ENCODE measurements at places on chromosomes 12 and 14.
A peak's percentile ranks its signal among the peaks of the same experiment; 100 is the strongest.

DNA sequence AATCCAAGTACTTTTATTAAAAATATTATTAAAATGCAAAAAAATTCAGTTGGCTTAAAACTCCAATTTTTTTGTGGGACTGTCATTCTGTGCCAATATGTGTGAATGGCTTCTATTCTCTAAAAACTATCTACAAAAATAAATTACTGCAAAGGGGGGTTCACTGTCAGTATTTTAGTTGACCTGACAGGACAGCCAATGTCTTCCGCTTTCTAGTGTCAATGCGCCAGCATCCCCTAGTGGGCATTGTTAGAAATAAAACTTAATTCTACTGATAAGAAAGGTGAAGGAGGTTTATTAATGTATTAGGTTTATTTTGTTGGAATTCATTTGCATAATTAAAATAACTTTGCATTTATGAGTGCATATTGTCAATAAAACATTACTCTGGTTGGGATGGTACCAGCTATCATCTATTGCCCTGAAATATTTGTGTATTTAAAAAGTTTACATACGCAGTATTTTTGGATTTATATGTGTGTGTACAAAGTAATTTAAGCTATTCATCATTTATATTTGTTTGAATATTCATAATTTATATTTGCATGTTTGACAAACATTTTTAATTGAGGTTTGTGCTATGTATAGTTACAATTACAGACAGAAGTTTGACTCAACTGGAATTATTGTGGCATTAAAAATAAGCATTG lies 527.2 kb downstream of the FLRT2 start:
- DNase-seq = peak; percentile 26

DNA sequence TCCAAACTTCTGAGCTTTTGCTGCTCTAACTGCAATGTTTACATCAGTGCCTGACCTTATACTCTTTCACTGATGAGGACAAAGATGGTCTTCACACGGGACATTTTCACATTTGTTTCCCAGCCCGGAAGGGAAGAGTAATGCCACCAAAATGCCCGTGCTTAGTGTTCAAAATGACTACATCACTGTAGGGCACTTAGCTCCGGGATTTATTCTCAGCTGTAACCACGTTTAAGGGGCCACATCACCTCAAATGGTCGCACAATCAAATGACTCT lies 2.9 kb downstream of the GSG1 start:
- DNase-seq = no peak

GRCh38 chr14:58697266-58697929 lies 59.6 kb downstream of the DACT1 start:
- no peak for DNase-seq

GRCh38 chr12:123532019-123532418 lies 1.5 kb downstream of the RILPL1 start:
- DNase-seq = peak; percentile 25

DNA sequence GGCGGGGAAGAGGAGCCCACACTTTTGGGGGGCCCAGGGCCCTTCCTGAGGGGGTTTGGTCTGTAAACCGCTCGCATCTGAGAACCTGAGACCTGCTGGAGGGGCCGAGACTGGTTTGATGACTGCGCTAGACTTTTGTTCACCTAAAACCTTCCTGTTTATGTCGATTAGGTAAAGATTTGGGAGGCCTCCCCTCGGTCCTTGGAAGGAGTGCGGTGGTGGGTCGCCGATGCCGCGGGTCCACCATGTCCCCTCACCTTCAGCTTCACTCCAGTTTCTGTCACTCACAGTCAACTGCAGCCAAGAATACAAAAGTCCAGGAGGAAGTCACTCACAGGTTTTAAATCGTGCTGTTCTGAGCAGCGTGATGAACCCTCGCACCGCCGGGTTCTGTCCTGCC lies 10.5 kb upstream of the GALNT9 start:
- no peak for DNase-seq

- no peak for DNase-seq
Measured at GRCh38 chr14:92439537-92440344, 73.8 kb upstream of the RIN3 start.

- DNase-seq = no peak
Measured at GRCh38 chr12:3122841-3123678, 45.9 kb downstream of the TSPAN9 start.

- DNase-seq = no peak
Measured at GRCh38 chr12:89140602-89141238, 211.6 kb downstream of the DUSP6 start.

DNA sequence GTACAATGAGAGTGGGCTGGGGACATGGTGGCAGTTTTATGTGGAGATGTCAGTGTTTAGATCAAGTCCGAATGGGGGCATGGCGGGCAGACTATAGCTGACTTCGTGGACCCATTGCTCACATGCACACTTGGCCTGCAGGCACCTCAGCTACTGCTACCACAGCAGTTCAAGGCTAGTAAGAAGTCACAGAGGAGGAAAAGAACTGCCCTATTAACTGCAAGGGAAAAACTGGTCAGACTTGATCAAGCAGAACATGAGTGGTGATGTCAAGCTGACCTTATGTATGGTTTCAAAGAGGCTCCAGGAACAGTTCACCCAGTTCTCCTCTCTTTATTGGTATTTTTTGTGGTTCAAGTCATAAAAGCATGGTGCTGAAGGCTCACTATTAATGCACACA lies 30.2 kb upstream of the FRS2 start:
- DNase-seq = no peak

- no peak for DNase-seq
Measured at GRCh38 chr14:93963692-93964091, 12.7 kb downstream of the ASB2 start.

DNA sequence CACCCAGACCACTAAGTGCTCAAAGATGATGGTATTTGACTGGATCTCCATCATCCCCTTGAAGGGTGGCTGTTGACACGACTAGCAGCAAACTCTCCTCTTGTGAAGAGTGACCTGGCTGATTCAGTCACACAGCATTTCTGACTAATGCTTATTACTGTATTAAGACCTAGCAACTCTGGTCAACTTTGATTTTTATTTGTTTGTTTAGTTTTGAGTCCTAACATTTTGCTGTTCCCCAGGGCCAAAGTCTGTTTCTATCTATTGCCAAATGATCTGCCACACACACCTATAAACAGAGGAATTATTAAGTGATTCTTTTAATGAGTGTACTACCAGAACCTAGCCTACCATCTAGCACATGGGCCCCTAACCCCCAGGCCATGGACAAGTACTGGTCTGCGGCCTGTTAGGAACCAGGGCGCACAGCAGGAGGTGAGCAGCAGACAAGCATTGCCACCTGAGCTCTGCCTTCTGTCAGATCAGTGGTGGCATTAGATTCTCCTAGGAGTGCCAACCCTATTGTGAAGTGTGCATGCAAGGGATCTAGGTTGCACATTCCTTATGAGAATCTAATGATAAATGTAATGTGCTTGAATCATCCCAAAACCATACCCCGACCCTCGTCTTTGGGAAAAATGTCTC lies 120.0 kb downstream of the RPS6KA5 start:
- DNase-seq = no peak

- no peak for DNase-seq
Measured at GRCh38 chr14:40345334-40345733, 913.1 kb upstream of the FBXO33 start.

DNA sequence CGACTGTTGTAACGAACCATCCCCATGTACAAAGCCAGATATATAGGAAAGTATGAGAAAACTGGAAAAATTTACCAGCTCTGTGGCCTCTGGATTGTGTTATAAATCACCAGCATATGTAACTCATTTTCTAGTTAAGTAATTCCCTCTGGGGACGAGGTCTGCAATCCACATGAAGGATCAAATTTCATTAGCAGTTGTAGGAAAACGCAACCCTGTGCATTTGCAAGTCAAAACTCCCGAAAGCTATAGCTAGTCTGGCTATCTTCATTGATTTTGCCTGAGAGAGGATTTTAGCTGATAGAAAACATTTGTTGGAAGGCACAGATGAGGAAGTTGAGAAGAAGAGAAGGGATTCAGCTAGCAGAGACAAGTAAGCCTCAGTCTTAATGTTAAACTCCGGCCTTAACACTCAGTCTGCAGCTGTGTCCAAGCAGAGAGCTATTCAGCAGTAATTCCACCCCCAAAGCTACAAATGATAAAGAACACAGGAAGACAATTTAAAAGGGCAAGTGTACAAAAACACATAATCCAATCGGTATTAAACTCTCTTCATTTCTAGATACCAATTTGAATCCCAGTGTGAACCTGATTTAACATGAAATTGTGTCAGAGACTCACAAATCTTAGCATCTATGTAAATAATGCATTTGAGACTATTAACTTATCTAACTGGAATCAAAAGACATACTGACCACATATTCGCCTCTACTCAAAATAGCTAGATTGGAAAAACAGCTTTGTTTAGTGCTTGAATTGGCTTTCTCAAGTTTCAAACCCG lies 54.2 kb upstream of the CERS5 start:
- no peak for DNase-seq

- DNase-seq = no peak
Measured at GRCh38 chr12:84480803-84481202, 431.8 kb downstream of the SLC6A15 start.

- DNase-seq = peak; percentile 21
Measured at GRCh38 chr12:132834181-132834711, 5.6 kb upstream of the GOLGA3 start.

GRCh38 chr12:92933606-92934005 lies 4.5 kb upstream of the EEA1 start:
- DNase-seq = no peak

DNA sequence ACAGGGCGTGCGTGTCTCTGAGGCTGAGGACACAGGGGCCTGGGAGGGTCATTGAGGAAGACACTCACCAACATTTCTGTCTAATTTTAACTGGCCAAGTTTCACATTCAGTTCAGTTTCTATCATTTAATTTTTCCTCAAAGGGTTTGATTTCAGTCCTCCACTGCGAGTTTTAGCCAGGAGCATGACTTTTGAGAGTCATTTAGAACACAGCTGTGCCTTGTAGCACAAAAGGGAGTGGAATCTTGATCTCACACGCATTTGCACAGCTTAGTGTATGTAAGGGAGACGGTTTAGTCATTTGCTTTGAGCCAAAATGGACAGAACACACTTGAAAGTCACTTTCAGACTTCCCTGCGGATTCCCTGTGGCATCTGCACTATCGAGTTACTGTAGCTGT lies 1090.8 kb downstream of the BCL11B start:
- DNase-seq = no peak

GRCh38 chr14:51419685-51420084 lies 179.6 kb downstream of the TMX1 start:
- DNase-seq = no peak

GRCh38 chr14:75220156-75220555 lies 43.7 kb upstream of the TMED10 start:
- no peak for DNase-seq

GRCh38 chr12:31234053-31234840 lies 91.7 kb downstream of the SINHCAF start:
- DNase-seq = no peak

- no peak for DNase-seq
Measured at GRCh38 chr14:61661471-61662400, 33.6 kb upstream of the HIF1A start.

- DNase-seq = no peak
Measured at GRCh38 chr14:71618716-71619115, 313.5 kb upstream of the RGS6 start.

GRCh38 chr14:106556665-106557289 lies 1030.4 kb downstream of the TMEM121 start:
- no peak for DNase-seq

GRCh38 chr14:64684091-64684490 lies 20.1 kb upstream of the PLEKHG3 start:
- no peak for DNase-seq

DNA sequence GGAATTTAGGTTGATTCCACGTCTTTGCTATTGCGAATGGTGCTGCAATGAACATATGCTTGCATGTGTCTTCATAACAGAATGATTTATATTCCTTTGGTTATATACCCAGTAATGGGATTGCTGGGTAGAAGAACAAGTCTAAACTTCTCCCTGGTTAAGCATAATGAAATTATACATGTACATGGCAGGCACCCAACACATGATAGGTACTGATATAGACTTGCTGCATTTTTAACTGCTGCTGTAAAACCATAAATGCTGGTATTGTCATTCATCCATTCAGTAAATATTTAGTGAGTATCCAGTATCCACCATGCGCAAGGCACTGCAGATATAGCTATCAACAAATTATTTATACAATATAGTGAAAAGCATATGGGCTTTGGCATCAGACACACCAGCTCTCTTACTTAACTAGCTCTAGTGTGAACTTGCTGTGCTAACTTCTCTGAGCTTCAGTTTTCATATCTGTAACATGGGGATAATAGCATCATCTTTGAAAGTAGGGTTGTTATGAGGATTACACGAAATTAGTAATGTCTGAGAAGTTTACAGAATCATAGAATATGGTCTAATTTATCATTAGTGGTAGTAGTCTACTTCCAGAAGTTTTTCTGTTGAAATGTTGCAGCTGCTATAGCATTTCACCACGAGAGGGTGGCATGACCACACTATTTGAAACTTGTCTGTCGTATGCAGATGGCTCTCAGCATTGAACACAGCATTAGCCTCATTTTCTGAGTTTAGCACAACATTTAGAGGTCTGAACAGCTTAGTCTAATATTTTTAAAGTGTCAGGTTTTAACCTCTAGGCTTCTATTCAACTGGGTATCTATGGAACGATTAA lies 32.0 kb upstream of the SEL1L start:
- peak; percentile 44 for DNase-seq

DNA sequence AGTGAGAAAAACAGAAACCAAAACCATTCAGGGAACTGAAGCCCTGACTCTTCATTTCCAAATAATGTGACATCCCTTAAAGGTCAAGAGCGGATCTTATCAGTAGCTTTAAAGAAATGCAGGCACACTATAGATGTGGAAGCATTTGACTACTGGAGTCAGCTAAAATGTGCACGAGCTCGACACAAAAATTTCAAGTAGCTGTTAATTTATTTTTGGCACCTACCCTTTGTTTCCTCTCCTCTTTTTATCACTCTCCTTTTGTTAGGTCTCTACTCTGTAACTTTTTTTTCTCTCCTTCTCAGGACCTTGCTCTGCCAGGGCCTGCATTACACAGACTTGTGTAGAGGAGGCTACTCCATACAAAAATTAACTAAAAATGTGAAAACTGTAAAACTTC lies 58.3 kb downstream of the FGD6 start:
- no peak for DNase-seq

DNA sequence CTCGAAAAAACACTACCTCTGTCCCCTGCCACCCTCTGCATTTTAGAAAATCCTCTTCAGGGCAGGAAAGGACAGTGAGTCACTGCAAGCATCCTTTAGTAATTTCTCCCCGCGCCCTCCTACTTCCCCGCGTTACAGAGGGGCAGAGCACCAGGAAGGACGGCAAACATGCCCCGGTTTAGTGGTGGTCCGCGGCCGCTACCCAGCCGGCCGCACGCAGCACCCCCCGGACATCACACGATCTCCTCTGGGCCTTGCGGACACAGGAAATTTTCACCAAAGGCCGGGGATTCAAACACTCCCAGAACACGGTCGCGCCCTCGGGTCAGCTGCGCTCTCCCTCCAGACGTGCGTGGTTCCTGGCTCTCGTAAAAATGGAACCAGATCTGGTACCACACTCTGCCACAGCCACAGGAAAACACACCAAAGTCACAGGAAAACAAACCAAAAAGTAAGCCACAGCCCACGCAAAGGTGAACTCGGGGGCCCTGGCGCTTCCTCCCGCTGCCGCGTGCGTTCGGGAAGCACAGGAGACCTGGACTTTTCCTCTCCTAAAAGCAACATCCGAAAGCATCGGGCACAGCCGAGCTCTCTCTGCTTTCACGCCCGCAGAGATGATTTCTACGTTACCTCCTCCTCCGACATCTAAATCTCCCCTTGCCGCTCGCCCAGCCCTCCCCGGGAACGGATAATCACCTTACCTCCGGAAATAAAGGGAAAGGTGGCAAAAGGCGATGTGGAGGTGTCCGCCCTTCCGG lies 839 bp downstream of the SLC38A1 start:
- peak; percentile 34 for DNase-seq

GRCh38 chr14:34700622-34701130 lies 13.7 kb downstream of the CFL2 start:
- DNase-seq = no peak

All from KG1 (cell line).